ENCODE measurements at places on chromosomes 7 and 10.

DNA sequence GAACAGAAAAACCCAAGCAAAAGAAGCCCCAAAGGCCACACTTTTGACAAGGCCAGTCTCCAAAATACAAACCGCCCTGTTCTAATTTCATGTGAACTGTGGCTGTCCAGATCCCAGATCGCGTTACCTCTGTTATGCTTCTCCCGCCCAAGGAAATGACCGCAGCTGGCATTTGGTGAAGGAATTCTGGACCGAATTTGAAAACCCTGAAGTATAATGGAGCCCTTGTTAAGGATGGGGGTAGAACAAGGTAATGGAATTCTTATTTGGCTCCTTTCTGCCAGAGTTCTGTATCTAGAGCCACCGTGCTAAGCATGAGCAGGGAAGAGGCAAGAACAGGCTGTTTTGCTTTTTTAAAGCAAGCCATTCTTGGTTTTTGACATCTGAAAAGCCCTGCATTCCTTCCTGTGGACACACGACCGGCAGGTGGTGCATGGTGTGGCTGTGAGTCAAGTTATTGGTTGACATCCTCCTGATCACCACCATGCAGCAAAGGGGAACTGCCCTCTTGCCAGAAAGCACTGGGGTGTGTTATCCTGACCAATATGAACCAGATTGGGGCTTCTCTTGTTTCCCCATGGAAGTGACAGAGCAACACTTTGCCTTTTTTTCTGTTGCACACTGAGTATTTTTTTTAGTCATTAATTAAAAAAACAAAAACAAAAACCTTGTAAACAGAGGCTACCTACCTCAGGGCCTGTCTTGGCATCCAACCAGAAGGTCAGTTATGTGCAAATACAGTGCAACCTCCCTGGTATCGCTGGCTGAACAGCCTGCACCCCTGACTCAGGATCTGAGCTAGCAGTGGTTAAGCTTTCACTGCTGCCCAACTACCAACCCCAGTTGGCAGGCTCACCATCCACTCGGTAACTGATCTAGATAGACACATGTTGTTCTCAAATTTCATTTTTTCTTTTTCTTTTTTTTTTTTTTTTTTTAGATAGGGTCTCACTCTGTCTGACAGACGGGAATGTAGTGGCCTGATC, 14.2 kb downstream of the UCMA start:
- DNase-seq: peak; percentile 20

GRCh38 chr7:13894377-13894776, 95.1 kb downstream of the ETV1 start:
- no peak for DNase-seq

- no peak for DNase-seq
Measured at GRCh38 chr7:6436385-6436685, 11.4 kb downstream of the DAGLB start.

DNA sequence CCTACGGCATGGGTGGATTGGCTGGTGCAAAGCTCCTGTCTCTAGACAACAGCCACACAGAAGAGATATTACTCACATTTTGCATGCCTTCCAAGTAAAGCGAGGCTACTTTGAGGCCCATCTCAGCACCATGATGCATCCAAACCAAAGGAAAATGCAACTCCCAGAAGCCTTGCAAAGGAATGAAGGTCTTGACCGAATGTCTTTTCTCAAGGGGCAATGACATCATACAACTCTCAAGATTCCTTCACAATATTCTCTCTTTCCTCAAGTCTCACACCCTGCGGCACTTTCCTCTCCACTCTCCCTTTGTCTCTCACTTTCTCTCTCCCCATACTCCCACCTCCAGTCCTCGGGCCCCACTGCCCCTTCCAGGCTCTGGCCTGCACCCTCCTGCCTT, 44.8 kb upstream of the CPXM2 start:
- DNase-seq: no peak

- no peak for DNase-seq
Measured at GRCh38 chr10:98224509-98224908, 43.5 kb downstream of the LOXL4 start.

- no peak for DNase-seq
Measured at GRCh38 chr7:46454816-46455215, 533.7 kb upstream of the IGFBP3 start.

DNA sequence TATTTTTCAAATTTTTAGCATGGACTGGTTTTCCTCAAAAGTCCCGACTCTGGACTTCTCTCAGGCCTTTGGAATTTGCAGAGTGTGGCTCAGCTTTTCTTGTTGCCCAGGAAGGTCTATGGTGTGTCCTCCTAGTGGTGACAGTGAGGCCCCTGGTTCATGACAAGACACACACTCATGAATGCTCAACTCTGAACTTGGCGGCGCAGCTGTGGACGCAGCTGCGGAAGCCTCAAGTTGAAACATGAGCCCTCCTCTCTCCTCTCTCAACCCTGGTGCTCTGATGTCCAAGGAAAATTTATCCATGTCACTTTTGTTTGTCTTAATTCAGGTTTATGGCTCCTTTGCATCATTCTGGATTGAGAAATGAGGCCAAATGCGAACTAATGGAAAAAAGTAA, 183.9 kb downstream of the HECW1 start:
- no peak for DNase-seq

DNA sequence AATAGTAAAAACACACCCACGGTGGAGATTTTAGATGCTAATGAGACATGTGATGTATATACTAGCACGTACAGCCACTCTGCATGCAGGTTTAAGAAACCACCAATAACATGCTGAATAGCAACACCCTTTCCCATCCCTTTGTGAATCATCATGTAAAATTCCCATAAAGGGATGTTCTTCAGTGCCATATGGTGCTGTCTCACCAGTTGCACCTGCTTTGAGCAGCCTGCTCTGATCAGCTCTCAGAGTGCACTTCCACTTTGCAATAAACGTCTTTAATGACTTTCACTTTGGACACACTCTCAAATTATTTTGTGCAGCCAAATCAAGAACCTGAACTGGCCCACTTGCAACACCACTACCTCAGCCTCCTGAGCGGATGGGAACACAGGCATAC, 615.0 kb downstream of the ANKRD7 start:
- DNase-seq: no peak

DNA sequence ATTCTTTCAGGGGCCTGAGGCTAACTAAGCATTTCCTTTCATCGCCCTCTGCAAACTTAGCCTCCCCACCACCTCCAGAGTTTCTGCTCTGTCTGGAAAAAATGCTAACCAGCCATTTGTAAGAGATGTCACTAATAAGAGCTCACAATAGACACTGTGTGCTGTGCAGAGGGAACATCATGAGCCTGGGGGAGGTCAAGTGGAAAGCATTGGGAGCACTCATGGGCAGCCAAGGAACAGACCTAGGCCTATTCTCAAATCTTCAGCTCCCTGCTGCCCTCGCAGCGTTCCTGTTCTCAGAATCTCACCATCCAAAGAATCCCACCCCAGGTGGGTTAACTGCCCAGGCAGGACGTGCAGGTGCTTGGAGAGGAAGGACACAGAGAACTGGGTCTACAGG, 27.1 kb upstream of the GPAM start:
- DNase-seq: no peak

- DNase-seq: no peak
Measured at GRCh38 chr10:43176271-43176670, 38.0 kb downstream of the CSGALNACT2 start.

DNA sequence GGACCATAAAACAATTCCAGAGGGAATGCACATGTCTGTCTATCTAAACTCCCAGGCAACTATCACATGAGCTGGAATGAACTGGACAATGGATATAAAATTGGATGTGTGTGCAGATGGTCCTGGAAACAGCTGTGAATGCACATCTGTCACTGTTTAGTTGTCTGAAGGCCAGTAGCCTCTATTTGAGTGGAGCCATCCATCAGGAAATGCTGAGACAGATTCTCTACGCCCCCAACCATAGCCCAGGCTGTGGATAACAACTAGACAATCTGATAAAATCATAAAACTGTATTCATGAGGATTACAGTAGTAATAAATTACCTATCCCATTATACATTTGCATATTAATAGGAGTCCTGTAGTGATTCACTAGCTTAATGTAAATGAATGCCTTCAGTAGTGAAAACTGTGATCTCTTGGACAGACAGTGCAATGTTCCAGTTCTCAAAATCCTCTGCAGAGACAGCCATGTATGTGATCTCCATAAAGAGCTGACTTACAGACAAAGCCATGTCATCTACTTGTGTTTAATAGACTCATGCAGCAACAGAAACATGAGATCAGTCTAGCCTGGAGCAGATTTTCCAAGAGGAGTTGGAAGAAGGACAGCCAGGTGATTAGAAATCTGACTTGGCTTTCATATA, 907.6 kb downstream of the KCNMA1 start:
- DNase-seq: no peak

- no peak for DNase-seq
Measured at GRCh38 chr7:150657526-150657925, 25.3 kb upstream of the GIMAP6 start.

DNA sequence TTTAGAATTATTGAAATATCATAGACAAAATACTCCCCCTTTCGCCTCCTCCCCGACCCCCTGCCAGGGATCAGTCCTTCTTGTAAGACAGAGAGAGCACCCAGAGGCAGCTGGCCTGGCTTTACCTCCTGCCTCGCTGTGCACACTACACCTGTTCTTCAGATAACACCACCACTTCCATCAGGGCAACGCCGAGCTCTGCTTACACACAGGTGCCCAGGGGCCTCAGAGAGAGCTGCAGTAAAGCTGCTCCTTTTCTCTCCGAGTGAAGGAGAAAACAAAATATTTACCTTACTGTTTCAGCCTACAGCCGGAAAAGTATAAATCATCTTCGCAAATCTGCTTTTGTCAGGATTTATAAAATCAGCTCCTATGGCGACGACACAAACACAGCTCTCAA, 80.7 kb downstream of the HIPK2 start:
- DNase-seq: no peak

GRCh38 chr7:120165227-120165626, 107.7 kb upstream of the KCND2 start:
- DNase-seq: no peak

GRCh38 chr7:92133133-92133736, 1.0 kb downstream of the CYP51A1 start:
- DNase-seq: no peak

Measured in GM18507 (cell line).